Immature natural killer cell (primary cell): ENCODE measurements at places on chromosomes 2 and 18. TPM values are rescaled to one million over a fixed set of nuclear protein-coding genes. Genes with fewer than 3 reads are reported as not detected.

WNT10A gene
- polyA plus RNA-seq, result 0.19 TPM

PCARE gene
- polyA plus RNA-seq, result not detected

DNA sequence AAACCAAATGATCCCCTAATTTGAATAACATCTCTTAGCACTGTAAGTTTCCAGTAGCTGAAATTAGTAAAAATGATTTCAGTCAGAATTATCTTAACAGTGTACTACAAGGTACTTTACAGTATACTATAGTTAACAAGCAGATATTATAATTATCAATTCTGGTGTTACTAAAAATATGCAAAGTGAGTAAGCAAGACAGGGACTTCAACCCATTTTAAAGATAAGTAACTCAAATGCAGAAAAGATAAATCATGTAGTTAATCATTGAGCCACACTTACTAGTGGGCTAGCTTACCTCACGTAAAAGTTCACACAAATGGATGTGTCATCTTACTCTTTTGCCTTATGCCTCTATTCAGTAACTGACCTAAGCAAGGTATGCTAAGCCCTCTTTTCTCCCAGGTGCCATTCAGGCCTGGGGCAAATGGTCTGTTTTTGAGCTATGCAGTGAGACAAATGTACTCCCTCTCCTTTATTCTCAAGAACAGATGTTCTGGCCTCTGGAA lies 101.0 kb downstream of the NBAS start:
- no peak for DNase-seq

DNA sequence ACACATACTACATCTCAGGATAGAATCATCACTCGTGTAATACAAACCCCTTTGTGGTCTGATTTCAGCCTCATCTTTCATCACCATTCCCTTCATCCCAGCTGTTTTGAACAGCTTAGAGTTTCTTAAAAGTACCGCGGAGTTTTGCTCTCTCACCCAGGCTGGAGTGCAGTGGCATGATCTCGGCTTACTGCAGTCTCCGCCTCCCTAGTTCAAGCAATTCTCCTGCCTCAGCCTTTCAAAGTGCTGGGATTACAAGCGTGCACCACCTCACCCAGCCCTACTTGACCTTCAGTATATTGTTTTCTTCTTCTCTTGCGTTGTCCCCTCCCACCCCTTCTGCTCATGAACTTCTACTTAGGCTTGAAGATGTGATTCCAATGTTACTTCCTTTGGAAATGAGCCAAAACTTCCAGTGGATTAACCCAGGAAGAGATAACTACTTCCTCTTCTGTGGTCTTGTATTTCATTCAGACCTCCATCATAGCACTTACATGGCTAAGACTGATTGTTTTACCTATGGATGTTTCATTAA lies 15.8 kb downstream of the ERLEC1 start:
- DNase-seq, result no peak

DNA sequence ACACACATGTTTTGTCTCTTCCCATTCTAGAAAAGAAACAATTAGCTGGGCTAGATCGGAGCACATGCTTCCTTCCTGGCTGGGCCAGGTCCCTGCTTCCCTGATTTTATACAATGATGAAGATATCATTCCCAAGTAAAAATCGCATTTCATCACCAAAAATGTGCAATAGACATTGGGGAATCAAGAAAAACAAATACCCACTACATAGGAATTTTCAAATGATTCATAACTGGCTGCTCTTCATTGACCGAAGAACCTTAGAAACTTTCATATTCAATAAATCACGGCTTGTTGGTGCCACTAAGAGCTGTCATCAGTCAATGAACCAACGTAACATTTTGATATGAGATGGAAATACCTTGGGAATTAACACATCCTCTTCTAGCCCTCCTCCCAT lies 373.6 kb upstream of the TRIB2 start:
- no peak for DNase-seq

- DNase-seq, result no peak
These were observed 2.8 kb downstream of the DUSP2 start for GRCh38 chr2:96142217-96143113.

GRCh38 chr18:48222118-48222517 lies 187.1 kb downstream of the ZBTB7C start:
- no peak for DNase-seq

DNA sequence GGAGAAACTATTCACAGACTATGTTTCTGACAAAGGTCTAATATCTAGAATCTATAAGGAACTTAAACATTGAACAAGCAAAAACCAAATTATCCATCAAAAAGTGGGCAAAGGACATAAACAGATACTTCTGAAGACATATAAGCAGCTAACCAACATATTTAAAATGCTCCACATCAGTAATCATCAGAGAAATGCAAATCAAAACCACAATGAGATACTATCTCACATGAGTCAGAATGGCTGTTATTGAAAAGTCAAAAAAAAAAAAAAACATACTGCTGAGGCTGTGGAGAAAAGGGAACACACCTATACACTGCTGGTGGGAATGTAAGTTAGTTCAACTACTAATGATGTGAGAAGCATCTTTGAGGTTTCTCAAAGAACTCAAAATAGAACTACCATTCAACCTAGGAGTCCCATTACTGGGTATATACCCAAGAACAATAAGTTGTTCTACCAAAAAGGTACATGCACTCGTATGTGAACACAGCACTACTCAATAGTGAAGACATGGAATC lies 220.4 kb upstream of the TFPI start:
- DNase-seq, result no peak

DNA sequence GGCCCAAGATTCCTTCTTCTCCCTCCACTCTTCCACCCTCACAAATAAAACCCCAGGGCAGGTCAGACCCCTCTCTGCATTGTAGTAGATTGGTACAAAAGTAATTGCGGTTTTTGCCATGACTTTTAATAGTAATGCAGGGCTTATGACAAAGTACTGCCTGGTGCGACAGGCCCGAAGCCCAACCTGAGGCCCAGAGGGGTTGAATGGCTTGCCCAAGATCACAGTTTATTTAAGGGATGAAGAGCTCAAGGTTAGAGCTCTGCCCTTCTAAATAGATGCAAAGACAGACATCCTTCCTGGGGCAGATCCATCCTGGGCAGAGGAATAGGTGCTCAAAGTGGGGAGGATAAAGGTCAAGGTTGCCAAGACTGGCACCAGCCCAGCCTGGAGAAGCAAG lies 899 bp upstream of the PSTPIP2 start:
- no peak for DNase-seq

GRCh38 chr2:47636596-47637264 lies 146.2 kb upstream of the MSH6 start:
- DNase-seq, result no peak
